Activated effector memory CD4-positive, alpha-beta T cell treated with Interleukin-2 at 50 U/mL for 16 hours (primary cell): ENCODE measurements at places on chromosomes 1 and 21.

- no peak for DNase-seq
Observed at GRCh38 chr1:234881893-234882771, 246.5 kb downstream of the TOMM20 start.

DNA sequence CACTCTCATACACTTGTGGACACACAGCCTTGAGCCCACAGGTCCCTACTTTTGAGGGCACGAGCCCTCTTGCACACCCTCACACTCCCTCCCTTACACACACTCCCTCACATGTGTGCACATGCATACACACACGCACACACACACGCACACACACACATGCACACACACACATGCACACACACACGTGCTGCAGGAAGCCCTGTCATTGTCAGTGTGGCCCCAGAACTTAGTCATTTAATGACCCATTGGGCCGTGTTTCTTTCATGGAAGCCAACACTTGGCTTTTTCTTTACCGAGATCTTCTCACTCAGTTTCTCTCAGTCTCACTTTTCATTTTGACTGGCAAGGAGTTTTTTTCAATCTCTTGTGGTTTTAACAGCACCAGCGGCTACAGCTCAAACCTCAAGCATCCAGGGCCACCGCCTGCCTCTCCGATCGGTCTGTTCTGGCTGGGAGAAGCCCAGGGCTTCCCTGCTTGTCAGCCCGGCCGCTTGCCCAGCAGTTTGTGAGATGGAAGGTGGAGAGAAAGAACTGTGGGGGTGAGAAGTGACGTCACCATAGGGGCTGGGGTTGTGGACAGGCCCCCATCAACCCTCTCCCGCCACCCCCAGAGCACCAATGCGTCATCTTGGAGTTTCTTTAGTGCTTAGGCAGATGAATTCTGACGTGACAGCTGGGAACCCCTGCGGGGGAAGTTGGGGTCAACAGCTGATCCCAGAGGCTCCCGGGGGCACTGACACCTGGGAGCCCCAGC, 15.8 kb upstream of the TNFRSF8 start:
- DNase-seq, result no peak

DNA sequence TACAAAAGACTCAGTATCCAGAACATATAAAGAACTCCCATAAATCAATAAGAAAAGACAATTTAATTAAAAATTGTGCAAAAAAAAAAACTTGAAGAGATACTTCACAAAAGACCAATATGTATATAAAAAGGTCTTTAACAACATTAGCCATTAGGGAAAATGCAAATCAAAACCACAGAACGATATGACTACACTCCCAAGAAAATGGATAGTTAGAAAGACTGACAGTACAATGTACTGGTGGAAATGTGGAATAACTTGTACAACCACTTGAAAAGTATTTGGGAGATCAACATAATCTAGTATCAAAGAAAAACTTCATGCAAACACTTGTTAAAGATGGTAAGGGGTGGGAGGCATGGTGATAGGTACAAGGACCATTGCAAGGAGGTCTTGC, 3.9 kb upstream of the CLCA1 start:
- no peak for DNase-seq

GRCh38 chr1:109263234-109263596, 13.9 kb downstream of the CELSR2 start:
- DNase-seq, result no peak

DNA sequence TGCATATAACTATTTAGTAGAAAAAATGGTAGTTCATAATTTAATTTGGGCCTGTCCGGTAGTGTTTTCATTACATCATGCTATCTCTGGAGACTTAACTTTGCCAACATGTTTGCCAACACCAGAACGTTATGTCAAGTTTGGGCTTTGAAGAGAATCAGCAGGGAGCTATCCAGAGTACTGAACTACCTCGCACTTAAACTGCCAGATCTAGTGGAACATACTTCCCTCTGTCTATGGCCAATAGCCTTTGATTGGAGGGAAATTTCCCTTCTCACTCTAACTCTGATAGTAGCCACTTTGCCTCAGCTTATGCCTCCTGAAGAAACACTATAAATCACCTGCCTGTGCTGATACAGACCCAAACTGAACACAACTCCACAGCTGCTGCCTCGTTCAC, 10.0 kb downstream of the LRRC53 start:
- no peak for DNase-seq

- no peak for DNase-seq
Observed at GRCh38 chr21:41589620-41590175, 81.7 kb upstream of the TMPRSS2 start.

DNA sequence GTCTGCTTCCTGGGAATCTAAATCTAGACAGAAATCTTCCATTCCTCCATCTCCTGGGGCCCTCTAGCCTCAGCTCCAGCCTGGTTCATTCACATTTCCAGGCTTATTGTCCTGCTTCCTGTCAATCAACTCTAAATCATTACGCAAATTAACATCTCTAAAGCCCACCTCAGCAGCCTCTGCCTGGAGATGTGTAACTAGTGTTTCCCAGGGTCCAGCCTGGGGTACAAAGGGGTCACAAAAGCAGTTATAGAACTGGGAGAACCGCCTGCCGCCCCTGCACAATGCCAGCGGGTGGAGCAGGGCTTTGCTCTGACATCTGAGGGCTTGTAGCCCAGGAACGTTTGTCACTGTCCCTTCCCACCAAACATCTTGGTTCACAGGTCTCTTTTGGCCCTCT, 373.5 kb downstream of the RRAGC start:
- no peak for DNase-seq

DNA sequence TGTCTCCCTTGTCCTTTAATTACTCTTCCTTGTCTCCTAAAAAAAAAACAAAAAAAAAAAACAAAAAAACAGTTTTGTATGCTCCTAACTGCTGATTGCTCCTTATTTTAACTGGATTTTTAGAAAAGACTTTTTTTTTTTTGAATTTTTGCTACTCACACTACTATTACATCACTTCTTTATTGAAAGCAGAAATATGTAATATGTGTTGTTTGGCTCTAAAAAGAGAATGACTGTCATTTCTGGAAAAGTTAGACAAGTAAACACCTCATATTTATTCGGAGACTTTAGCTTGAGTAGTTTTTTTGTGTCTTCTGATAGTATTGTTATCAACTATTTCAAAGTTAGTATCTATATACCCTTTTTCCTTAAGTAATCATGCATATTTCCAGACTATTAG, 855.0 kb downstream of the USP25 start:
- DNase-seq, result no peak

- DNase-seq, result no peak
Observed at GRCh38 chr1:169527451-169528214, 41.9 kb upstream of the SLC19A2 start.

DNA sequence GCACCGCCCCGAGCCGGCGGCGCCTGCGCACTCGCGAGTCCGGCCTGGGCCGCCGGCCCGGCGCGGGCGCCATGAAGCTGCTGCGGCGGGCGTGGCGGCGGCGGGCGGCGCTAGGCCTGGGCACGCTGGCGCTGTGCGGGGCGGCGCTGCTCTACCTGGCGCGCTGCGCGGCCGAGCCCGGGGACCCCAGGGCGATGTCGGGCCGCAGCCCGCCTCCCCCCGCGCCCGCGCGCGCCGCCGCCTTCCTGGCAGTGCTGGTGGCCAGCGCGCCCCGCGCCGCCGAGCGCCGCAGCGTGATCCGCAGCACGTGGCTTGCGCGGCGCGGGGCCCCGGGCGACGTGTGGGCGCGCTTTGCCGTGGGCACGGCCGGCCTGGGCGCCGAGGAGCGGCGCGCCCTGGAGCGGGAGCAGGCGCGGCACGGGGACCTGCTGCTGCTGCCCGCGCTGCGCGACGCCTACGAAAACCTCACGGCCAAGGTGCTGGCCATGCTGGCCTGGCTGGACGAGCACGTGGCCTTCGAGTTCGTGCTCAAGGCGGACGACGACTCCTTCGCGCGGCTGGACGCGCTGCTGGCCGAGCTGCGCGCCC, at the start of gene B3GALT6:
Gene B3GALT6, plus strand, starts transcription at position 30 of the 588 bp plus-strand sequence. Its CDS starts 42 bp downstream, at position 72.
- DNase-seq, result no peak

DNA sequence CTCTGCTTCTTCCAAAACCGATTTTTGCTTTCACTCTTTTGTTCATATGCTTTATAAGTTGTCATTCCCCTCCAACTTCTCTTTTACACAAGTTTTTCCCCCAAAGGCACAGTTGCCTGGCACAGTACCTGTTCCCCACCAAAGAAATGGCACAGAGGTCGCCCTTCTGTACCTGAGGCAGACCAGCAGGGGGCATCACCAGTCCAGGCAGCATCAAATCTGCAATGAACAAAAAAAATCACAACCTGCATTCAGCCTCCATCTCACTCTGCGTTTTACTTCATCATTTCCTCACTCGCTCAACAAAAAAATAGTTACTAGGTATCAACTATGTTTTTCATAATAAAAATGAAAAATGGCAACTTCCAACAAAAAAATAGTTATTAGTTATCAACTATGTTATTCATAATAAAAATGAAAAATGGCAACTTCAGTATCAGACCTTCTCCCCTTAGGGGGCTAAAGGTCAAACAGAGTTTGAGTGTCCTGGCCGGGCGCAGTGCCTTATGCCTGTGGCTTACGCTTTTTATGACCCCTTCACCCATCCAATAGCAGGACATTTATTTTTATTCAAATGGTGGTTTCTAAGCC, 4.1 kb downstream of the EIF2D start:
- DNase-seq, result peak; percentile 35

GRCh38 chr1:100134872-100135271, 1.9 kb downstream of the TRMT13 start:
- no peak for DNase-seq

DNA sequence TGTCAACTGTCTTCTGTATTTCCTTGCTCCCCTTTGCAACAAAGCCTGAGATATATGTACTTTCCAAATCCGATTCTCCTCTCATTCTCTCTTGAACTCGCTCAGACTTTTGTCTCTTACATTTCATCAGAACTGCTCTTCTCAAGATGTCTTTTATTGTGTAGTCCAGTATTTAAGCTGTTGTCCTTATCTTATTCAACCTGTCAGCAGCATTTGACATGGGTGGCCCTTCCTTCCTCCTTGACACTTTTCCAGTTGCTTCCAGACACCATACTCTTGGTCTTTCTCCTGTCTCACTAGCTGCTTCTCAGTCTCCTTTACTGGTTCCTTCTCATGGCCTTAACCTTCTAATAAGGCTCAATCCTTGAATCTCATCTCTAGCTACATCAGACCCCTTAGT, 47.0 kb downstream of the TSNAX start:
- DNase-seq, result no peak

DNA sequence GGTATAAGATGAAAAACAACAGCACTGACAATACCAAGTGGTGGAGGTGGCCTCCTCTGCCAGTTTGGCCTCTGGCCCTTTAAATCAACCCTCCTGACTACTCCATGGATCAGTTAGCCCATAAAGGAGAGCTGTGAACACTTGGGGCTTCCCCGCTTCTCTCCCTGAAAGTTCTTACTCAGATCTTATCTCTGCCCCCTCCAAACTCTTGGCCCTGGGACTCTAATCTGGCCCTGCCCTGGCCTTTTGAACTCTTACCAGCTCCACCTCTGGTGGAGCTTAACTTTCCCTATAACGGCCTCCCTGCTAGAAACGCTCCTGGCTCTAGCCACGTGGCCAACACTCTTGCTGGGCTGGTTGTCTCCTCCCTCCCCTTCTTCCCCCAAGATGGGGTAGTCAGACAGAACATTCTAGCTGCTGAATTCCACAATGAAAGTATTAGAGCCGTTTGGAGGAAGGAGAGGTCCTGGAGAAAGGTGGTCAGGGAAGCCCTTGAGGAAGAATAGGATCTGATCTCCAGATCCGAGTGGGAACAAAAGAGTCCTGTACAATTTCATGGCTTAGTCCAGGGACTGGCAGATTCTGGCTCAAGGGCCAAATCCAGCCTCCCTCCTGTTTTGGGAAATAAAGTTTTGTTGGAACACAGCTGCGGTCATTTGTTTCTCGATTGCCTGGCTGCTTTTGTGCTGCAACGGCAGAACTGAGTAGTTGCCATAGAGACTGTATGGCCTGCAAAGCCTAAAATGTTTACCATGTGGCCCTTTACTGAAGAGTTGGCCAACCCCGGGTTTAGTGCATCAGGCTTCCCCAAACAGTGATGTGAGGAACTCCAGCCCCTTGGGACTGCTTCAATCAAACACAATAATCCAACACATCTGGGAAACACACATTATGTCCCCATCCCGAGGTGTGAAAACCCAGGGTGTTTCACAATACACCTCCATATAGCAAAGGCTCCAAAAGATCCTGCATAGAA, 9.5 kb upstream of the PIGR start:
- no peak for DNase-seq

- no peak for DNase-seq
Observed at GRCh38 chr1:40742363-40743061, 41.1 kb upstream of the KCNQ4 start.

- no peak for DNase-seq
Observed at GRCh38 chr1:228849011-228849541, 113.8 kb downstream of the RHOU start.

- no peak for DNase-seq
Observed at GRCh38 chr1:182069028-182069466, 7.5 kb upstream of the ZNF648 start.

GRCh38 chr1:187408212-187409004, 579.7 kb downstream of the PLA2G4A start:
- no peak for DNase-seq

DNA sequence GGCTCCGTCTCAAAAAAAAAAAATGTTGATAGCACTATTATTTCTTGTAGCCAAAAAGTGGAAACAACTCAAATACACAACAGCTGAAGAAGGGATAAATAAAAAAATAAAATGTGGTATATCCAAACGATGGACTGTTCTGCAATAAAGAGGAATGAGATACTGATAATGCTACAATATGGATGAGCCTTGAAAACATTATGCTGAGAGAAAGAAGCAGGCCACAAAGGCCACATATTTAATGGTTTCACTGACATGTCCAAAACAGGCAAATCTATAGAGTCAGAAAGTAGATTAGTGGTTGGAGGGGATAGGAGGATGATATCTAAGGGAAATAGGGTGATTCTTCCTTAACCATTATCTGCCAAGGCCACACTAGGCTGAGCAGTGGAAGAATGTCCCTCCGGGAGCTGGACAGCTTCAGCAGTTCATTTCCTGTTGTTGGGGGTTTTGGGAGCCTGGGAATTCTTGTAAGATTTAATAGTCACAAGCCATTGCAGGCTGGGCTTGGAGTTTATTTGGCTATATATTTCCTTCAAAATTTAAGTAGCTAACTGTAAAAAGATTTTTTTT, 53.5 kb downstream of the ST3GAL3 start:
- no peak for DNase-seq

GRCh38 chr1:216532251-216532798, 109.1 kb upstream of the USH2A start:
- DNase-seq, result no peak

DNA sequence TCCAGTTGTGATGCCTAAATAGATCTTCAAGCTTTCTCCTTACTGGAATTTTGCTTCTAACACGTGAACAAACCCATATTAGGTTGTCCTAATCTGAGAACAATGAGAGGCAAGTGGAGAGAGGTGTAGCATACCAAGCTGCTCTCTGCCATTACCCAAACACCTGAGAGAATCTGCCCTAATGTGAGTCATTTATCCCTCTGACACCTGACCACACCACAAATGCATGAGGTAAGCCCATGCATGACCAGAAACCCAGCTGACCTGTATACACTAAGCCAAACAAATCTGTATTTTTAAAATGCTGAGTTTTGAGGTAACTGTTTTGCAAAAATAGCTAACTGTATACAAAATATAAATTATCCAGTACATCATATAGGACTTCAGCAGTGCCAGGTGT, 1458.1 kb upstream of the B3GALT2 start:
- no peak for DNase-seq
